WTC11 (cell line): ENCODE measurements at places on chromosomes 11 and 22. TPM values are rescaled to one million over a fixed set of nuclear protein-coding genes. Genes with fewer than 3 reads are reported as not detected.
A peak's percentile ranks its signal among the peaks of the same experiment; 100 is the strongest.

MOV10L1 gene
- not detected in 3 replicates for total RNA-seq

GRCh38 chr22:28911304-28911690 lies 27.9 kb downstream of the ZNRF3 start:
- peaks cover 52% of the 10 kb centered on the region for H3K4me1 ChIP-seq
- no peak for DNase-seq
- no peaks in the 10 kb centered on the region for H3K36me3 ChIP-seq

GRCh38 chr11:1070594-1071462 lies 3.8 kb upstream of the MUC2 start:
- H3K27ac ChIP-seq: no peak overlapping the region
- no peaks in the 10 kb centered on the region for H3K4me1 ChIP-seq
- no peaks in the 10 kb centered on the region; the same call in 1 of the 2 replicates for H3K27me3 ChIP-seq
- H3K36me3 ChIP-seq: no peaks in the 10 kb centered on the region
- no peak overlapping the region for H3K4me3 ChIP-seq
- peak; percentile 7 for DNase-seq

GRCh38 chr11:15473954-15474837 lies 359.5 kb downstream of the INSC start:
- no peaks in the 10 kb centered on the region; the same call in 1 of the 2 replicates for H3K27me3 ChIP-seq
- H3K36me3 ChIP-seq: no peaks in the 10 kb centered on the region
- H3K27ac ChIP-seq: no peak overlapping the region
- no peak overlapping the region for H3K4me3 ChIP-seq

GRCh38 chr22:49914256-49914655 lies 4.0 kb downstream of the ALG12 start:
- H3K27me3 ChIP-seq: no peaks in the 10 kb centered on the region
- peaks cover 2% of the 10 kb centered on the region; the same call in 1 of the 2 replicates for H3K4me1 ChIP-seq
- DNase-seq: no peak
- no peak overlapping the region for H3K4me3 ChIP-seq

GRCh38 chr11:70763606-70764005 lies 365.3 kb downstream of the CTTN start:
- peaks cover 6% of the 10 kb centered on the region for H3K36me3 ChIP-seq
- DNase-seq: no peak
- peaks cover 13% of the 10 kb centered on the region for H3K4me1 ChIP-seq

- no peaks in the 10 kb centered on the region for H3K27me3 ChIP-seq
- H3K36me3 ChIP-seq: peaks cover 64% of the 10 kb centered on the region
- H3K4me1 ChIP-seq: peaks cover 4% of the 10 kb centered on the region; the same call in 1 of the 2 replicates
- no peak overlapping the region for H3K27ac ChIP-seq
Measured at GRCh38 chr11:61861634-61862033, 29.7 kb downstream of the FADS3 start.

DNA sequence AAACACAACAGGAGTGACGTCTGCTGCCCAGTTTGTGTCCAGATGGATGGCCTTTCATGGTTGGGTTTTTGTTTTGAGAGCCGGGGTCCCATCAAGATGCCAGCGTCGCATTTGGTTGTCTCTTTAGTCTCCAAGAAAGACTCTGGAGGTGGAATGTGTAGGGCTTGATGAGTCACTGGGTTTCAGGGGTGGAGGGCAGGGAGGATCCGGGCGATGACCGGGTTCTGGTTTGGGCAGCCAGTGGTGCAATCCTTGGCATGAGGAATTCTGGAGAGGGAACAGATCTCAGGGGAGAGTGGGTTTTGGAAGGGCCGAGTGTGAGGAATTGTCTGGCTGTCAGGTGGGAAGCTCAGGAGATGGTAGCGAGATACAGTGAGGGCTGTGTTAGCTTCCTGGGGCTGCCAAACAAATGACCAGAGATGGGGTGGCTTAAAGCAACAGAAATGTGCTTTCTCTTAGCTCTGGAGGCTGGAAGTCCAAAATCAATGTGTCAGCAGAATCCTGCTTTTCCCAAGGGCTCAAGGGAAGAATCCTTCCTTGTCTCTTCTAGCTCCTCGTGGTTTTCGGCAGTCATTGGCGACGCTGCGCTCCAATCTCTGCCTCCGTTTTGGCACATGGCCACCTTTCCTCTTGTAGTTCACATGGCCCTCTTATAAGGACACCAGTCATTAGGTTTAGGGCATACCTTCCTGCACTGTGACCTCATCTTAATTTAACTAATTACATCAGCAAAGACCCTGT lies 26.4 kb upstream of the PPFIA1 start:
- H3K36me3 ChIP-seq: no peaks in the 10 kb centered on the region
- no peak for DNase-seq
- H3K27me3 ChIP-seq: no peaks in the 10 kb centered on the region; the same call in none of the 2 replicates
- no peak overlapping the region for H3K4me3 ChIP-seq

DNA sequence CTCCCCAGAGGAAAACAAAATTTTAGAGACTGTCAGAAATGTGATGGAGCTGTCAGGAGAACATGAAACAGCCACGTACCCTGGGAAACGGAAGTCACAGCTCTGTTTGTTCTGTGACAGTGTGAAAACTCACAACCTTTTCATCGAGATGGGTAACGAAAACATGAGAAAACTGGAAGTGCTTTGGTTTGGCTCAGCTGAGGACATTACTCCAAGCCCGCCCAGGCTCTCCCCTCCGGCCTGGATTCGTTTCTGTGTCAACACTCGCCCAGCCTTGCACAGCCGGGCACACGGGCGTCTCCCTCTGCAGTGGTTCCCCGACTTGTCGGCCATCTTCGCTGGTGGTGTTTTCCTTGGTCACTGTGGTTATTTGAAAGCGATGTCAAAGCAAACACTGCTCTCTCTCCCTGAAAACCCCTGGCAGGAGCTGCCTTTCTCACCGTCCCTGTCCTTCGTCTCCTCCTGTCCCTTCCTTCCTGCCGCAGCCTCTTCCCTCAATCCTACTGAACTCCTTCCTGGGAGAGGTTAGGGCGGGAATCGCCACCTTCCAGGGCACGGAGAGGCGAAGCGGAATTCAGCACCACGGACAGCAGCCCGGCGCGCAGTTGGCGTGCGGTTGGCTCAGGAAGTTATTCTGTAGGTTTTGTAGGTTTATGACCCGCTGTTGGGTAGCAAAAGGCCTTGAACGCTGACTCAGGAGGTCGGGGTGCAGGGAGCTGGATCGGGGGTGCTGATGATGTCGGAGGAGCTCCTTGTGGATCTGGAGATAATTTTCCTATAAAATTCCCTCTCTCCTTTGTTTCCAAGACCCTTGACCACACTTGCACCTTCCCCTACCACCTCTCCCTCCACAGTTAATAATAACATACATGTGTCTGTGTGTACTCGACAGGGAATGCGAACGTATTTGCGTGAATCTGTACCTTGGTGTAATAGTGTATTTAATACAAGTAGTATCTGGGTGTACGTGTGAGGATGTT lies 13.1 kb upstream of the RPS19BP1 start:
- no peak overlapping the region for H3K4me3 ChIP-seq
- H3K4me1 ChIP-seq: peaks cover 14% of the 10 kb centered on the region
- no peak overlapping the region for H3K27ac ChIP-seq
- DNase-seq: peak; percentile 82
- H3K27me3 ChIP-seq: peaks cover 35% of the 10 kb centered on the region
- H3K36me3 ChIP-seq: no peaks in the 10 kb centered on the region
